ENCODE measurements at places on chromosomes 3 and 15.
A peak's percentile ranks its signal among the peaks of the same experiment; 100 is the strongest.

DNA sequence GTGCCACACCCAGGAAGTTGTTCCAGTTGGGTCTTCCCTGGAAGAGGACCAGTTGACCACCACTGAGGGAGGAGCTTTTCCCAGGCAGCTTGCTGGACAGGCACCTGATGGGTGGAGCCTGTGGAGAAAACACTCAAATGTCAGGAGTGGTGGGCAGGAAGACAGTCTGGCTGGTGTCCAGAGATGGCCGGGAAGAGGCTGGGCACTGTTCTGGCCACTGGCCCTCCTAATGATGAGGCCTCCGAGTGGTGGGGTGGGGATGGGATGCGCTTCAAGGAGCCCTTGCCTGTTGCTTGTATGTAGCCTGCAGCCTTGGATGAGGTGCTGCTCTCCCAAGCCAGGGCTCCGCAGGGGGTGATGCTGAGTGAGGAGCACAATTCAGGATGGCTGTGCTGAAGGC, 12.3 kb downstream of the PLEKHO2 start:
- no peak for DNase-seq

DNA sequence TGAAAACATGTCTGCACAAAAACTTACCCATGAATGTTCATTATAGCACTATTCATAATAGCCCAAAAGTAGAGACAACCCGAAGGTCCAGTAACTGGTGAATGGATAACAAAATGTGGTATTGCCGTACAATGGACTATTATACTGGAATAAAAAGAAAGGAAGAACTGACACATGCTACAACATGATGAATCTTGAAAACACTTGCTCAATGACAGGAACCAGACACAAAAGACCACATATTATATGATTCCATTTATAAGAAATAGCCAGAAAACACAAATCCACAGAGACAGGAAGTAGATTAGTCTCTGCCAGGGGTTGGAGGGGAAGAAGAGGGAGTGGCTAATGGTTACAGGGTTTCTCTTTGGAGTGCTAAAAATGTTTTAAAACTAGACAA, 18.3 kb downstream of the SHC4 start:
- DNase-seq, result peak; percentile 8

DNA sequence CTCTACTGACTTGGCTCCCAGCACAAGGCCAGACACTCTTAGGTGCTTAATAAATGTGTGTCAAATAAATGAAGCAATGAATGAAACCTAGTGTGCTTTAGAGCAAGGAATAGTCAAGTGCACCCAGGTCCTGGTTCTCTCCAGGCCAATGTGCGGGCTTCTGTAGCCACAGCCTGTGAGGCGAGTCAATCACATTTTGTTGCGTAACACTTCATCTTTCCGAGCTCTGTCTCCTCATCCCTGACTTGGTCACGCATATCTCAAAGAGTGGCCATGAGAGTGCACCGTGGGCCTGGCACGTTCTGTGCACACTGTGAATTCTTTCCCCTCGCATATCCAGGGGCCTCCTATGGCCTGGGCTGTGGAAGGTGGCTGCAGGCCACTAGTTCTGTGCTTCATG, 11.4 kb upstream of the SH3GL3 start:
- DNase-seq, result no peak

DNA sequence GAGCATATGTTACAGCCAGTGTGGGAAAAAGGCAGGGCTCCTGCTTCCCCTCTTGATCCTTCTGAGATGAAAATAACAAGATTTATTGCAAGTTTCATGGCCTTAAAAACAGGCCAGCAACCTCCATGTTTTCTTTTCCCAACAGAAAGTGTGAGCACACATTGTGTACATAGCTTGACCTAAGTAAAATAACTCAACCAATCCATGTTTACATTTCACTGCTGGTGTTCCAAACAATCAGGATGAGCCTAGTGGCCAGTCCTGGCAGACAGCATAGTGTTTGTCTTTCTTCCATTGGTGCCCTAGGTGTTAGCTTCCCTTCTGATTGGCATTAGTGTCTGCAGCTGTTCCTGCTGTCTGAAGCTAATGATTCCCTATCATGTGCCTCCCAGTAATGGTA, 847.7 kb downstream of the EPHA3 start:
- DNase-seq, result no peak

- DNase-seq, result peak; percentile 19
These were observed 60.8 kb upstream of the ARHGEF3 start for GRCh38 chr3:56862352-56863062.

- no peak for DNase-seq
These were observed 2.4 kb upstream of the RPL29 start for GRCh38 chr3:51997935-51998596.

DNA sequence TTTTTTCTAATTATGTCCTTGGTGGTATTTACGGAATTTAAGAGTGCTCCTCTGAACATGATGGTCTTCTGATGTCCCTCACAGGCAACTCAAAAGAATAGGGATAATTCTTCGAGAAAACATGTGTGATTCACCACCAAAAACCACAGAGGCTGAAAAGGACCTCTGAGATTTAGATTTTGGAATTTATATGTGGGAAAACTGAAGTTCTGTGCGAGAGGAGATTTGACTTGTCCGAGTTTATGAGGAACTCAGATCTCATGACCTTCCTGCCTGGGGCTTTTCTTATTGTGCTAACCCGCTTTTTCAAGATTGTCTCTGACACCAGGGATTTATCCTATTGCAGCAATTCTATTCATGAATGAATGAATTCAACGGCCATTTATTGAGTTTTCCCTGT, 142.4 kb downstream of the FAM43A start:
- DNase-seq, result no peak

DNA sequence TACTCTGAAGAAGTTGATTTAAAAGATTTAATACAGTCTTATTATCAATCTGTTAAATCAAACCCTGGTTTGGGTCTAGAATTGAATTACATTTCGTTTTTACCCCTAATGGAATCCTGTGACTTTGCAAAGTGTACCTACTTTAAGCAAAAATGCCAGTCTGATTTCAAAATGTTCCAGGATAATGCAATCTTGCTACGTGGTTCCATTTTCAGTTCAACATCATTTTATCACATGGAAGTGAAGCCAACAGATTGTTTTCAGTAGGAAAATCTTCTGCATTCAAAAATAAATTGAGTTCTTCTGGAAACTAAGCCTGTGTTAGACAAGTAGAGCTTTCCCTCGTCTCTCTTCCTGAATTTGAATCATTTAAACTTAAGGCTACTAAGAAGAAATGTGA, 356.4 kb downstream of the CHST2 start:
- DNase-seq, result no peak

DNA sequence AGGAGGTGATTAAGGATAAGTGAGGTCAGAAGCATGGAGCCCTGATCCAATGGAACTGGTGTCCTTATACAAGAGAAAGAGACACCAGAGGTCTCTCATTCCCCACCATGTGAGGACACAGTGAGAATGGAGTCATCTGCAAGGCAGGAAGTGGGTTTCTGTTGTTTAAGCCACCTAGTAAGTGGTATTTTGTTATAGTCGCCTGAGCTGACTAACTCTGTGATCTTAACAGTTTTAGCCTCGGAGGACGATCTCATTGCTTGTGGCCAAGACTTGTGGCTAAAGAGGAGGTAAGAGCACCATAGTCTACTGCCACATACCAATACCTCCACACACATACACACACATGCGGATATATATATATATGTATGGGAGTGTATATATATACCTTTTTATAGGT, 73.8 kb downstream of the MCTP2 start:
- DNase-seq, result no peak

DNA sequence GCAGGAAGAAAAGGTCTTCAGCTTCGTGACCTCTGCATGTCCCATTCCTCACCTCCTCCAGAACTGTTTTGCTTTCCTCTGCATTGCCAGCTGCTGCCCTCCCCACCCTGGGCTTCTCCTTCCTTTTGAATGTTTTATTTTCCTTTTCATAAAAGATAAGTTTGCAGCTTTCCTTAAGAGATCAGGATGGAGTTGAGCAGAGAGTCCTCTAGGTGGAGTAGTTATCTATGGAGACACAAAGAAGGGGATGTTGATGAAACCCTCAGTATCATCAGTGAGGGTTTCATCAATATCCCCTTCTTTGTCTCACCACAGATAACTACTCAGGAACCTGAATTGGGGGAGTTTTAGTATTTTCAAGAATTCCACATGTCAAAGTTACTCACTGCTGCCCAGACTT, 19.0 kb upstream of the SLC25A36 start:
- no peak for DNase-seq

DNA sequence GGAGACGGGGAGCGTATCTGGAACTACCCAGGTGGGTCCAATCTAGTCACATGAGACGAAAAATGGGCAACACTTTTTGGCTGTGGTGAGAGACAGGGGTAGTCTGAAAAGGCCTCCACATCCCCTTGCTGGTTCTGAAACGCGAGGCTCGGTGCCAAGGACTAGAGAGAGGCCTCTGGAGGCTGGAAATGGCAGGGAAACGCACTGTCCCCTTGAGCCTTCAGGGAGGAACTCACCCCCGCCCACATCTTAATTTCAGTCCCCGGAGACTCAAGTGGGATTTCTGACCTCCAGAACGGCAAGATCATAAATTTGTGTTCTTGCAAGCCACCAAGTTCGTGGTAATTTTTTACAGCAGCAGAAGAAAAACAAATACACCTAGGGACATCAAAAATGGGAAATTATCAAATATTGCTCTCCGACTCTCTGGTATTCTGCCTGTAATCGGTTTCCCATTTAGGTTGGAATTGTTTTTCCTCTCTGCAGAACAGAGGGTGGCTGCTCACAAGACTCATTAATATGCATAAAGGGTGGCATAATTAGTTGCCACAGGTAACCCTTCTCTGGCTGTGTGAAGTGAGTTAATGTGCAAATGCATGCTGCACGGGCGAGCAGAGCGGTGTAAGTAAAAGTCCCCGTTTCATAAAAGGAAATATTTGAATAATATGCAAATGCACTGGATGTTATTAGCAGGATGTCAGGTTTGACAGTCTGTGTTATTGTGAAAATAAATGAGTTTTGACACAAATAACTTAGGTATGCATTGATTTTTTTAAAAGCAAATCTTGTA, 185.7 kb downstream of the ARRDC4 start:
- no peak for DNase-seq

DNA sequence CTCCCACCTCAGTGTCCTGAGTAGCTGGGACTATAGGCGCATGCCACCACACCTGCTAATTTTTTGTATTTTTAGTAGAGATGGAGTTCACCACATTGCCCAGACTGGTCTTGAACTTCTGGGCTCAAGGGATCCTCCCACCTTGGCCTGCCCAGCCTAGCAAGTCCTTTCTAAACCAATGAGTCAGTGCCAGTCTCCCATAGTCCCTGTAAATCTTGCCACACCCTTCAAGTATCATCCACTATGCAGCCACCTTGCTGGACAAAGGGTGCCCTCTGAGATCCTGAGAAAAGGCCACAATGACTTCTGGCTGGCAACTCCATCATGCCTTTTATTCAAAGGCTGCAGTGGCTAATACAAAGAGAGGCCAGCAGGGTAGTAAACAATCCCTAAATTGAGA, 184.0 kb downstream of the ABHD5 start:
- no peak for DNase-seq

DNA sequence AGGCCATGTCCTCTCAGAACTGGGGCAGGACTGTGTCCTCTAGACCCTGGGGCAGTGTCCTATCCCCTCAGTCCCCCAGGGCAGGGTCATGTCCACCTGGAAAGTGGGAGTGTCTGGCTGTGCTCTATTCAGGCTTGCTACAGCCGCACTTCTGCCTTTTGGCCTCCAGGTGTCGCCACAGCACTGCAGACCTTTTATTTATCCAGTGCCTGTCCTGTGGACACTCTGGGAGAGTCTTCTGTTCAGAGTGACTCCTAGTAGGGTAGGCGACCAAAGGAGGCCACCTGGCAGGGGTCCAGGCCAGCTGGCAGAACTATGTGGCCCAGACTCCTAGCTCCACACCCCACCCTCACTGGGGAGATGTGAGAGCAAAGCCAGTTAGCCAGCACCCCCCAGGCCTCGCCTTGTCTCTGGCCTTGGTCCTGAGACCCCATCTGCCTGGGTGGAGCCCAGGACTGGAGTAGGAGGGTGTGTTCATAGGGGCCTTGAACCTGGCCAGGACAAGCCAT, 3.9 kb downstream of the TMIE start:
- peak; percentile 11 for DNase-seq

DNA sequence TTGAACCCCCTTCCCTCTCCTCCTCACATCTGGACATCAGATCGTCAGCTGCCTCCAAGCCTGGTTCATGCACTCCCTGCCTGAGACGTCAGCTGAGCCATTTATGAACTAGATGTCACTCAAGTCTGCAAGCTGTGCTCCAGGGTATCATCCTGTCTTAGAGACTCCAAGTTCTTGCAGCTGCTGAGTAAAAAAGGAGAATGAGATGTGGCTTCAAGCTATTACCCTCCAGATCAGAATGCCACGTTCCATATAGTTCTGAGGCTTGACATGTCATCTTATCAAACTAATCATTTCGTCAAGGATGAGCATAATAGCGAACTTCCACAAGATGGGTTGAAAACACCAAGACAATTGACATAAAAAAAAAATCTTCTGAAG, 766.3 kb downstream of the TBL1XR1 start:
- DNase-seq, result no peak

DNA sequence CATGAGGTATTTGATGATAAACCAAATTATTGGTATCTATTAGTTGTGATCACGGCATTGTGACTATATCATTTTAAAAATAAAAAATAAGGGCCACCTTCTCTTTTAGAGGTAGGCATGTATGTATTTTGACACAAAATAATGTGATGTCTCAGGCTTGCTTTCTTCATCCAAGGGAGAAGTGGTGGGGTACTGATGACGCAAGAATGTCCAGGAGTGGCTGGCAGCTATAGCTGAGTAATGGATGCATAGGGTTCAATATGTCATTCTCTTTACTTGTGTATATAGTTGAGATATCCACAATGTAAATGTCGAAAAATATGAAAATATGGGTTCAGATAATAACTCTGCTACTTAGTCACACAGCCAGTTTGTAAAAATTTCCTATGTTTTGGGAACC, 46.8 kb upstream of the NSMCE3 start:
- DNase-seq, result no peak

- peak; percentile 5 for DNase-seq
These were observed 116.9 kb upstream of the LRRFIP2 start for GRCh38 chr3:37291275-37291700.

- no peak for DNase-seq
These were observed 63.7 kb upstream of the MRPS22 start for GRCh38 chr3:139280027-139280671.

Data from pulmonary artery endothelial cell (primary cell).